ENCODE measurements at places on chromosomes 3 and 15.

DNA sequence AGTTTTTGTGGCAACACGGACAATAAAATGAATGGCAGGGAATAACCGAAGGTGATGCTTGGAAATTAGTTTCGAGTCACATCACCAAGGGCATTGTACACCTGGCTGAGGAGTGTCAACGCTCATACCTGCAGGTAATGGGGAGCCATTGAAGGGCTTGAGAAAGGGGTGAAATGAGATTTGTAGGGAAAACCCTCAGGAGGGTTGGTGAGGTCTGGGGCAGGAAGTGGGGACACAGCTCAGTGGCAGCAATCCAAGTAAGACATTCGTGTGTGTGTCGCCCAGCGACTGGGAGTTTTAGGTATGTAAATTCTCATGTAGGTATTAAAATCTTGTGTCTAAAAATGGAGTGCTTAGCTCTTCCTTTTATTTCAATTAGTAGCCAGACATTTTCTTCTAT is 14.3 kb downstream of the PARP14 start:
- no peak for DNase-seq

DNA sequence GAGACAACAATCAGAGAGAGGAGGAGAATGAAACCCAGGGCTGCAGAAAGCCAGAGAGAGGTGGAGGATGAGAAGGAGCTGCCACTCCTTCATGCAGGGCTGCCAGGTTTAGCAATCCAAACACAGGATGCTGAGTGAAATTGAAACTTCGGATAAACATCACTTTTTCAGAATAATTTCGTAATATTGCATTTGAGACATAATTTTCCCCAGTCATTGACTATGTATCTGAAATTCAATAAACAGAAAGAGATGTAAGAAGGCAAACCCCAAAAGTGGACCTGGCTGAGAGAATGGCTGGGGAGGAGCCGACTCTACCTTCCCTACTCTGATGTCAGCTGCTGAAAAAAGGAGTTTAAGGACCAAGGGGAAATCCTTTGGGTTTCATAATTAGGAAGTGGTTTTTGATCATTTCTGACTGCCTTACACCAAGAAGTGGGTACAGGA is 33.8 kb downstream of the SLC9A9 start:
- DNase-seq, result no peak

- peak; percentile 5 for DNase-seq
These were observed 842 bp downstream of the PCCB start for GRCh38 chr3:136250903-136251460.

- DNase-seq, result no peak
These were observed 69.5 kb downstream of the TIPARP start for GRCh38 chr3:156743859-156744258.

DNA sequence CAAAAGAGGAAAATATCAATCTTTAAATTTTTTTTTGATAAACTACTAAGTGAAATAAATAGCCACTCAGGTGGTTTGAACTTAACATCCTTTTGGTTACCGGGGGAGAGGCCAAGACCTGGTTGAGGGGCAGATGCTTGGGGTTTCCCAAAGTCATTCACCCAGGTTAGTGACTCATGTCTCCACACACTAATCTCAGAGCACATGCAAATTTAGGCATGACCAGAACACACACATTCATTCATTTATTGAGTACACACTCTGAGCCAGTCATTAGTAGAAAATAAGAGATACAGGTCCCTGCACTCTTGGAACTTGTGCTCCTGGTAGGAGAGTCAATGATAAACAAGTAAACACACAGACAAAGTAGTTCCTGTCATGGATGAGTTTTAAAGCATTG is 7.3 kb downstream of the ILDR1 start:
- no peak for DNase-seq

- DNase-seq, result no peak
These were observed 339.7 kb downstream of the NLGN1 start for GRCh38 chr3:173737167-173737808.

DNA sequence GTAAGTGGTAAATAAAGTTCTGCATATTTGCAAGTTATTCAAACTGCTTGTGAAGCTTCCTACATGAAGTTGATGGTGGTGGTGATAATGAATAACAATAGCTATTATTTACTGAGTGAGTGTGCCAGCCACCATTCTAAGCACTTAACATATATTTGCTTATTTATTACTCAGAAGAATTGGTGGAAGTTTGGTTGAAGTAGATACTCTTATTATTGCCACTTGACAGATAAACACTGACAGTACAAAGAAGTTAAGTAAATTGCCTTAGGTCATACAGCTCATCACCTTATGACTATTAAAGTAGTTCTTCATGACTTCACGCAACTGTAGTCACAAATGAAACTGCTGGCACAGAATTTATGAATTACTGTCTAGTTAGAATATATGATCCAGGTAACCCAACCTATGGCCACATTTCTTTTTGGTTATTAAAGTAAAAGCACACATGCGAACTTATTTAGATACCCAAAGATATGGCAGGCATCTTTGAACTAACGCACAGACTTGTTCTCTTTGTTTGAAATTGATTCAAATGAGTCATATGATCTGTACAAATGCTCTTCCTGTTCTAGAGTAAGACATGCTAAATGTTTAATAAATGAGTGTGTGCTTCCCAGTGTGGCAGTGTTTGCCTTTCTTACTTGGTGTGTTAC is 99.8 kb upstream of the NR2F2 start:
- DNase-seq, result no peak

DNA sequence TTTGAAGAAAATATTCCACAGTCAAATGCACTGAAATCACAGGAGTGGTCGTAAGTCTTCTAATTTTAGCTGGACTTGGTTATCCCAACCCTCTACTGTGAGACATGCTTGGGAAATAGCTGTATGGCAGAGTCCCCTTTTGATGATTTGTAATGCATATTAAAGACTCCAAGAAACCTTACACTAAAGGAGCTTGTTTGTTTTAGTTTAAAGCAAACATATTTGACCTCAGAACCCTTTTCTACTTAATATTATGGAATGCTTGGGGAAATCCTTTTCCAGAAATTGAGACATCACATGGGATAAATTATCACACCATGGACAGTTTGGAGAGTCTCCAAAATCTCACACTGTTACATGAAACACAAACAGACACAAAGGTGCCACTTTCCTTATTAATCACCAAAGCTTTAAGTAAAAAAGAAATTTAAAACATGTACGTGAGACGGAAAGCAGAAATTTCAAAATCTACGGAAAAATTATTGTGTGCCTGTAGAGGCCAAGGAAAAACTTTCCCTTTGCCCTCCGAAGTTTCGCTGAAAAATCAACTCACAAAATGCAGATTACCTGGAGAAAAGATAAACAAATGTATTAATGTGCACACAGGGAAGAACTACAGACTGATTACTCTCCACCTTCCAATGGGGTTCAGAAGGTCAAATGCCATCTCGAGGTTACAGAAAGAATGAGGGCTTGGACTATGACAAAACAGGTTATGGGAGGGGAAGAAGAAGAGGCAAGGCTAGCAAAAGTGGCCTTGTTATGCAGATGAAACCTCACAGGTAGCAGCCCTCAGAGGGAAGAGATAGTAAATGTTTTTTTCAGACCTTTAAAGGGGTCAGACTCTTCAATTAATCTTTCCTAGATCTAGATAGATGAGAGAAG is 7.0 kb upstream of the CPB1 start:
- no peak for DNase-seq

- DNase-seq, result no peak
These were observed 67.3 kb downstream of the DNAJB8 start for GRCh38 chr3:128399221-128399915.

DNA sequence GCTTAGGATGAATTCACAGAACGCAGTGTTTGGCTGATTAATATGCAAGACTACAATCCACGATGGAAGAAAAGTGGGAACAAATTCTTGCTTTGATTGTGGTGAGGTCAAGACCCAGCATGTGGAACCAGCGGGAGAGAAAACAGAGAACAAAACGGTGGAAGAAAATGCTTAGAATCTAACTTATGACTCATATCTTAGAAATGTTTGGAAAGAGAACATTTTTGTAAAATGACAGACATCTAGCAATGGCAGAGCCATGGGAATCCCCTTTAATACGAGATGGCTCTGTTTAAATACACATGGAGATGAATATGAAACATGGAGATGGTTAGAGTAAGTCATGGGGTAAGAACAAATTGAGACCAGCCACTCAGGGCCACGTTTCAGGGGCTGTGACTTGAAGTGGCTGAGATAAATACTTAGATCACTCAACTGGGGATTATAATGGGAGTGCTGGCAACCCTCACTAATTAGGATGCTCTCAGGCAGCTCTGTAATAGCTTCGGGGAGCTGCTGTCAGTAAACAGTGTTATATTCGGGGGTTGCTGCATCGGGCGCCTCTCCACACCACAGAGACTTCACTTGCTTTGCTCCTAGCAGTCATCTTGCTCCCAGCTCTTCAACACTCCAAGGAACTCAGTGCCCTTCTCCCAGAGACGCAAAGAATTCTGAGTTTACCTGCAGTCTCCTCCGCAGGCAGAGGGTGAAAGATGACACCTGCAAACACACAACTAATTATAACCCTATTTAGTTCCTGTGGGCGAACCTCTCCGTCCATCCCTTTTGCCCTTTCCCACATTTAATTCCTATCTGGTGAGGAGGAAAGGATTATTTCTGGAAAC is 68.0 kb upstream of the ONECUT1 start:
- DNase-seq, result no peak

DNA sequence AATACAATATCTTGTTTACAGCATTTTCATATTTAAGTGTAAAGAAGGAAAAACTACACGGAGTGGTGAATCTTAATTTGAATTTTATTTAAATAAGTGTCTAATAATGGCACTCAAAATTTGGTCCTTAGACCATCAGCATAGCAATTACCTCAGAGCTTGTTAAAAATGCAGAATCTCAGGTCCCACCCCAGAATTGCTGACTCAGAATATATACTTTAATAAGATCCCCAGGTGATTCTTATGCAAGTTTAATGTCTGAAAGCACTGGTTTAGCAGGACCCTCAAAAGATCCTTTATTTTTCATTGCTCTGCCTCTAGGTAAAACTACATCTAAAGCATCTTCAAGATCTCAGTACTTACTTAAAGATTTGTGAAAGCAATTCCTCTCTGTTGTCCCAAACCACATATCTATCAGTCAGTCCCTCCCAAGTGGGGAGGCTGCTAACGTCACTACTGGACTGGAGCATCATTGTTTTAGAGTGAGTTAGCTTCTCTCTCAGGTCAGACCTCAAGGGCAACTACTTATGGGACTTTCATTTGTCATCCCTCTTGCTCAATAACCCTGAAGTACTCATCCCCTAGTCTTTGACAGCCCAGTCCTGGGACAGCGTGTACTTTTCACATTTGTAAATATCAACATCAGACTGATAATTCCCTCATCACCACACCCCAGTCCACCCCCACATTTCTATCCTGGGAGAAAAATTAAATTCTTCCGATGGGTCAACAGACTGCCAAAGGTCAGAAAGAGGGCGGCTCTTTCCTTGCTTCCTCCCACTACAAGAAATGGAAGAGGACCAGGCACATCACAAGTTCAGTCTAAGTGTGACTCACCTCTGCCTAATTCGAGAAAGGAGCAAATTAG is 76.7 kb downstream of the CBLB start:
- DNase-seq, result no peak

GRCh38 chr3:172476347-172476746 is 28.1 kb upstream of the GHSR start:
- no peak for DNase-seq

GRCh38 chr3:151620071-151620470 is 113.7 kb upstream of the AADACL2 start:
- no peak for DNase-seq

DNA sequence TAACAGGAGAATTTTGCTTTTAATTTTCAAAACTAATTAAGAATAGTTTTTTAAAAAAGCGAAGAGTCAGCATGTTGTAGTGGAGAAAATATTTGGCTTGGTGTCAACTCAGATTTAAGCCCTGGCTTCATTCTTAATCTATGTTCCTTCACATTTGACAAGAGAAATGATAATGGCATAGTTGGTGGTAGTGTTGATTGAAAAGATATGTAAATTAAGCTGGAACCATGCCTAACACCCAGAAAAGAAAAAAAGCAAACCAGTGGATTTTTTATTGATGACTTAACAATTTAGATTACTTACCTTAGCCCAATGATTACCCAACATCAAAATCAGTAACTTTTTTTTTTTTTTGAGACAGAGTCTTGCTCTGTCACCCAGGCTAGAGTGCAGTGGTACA is 27.4 kb downstream of the TCAIM start:
- no peak for DNase-seq

DNA sequence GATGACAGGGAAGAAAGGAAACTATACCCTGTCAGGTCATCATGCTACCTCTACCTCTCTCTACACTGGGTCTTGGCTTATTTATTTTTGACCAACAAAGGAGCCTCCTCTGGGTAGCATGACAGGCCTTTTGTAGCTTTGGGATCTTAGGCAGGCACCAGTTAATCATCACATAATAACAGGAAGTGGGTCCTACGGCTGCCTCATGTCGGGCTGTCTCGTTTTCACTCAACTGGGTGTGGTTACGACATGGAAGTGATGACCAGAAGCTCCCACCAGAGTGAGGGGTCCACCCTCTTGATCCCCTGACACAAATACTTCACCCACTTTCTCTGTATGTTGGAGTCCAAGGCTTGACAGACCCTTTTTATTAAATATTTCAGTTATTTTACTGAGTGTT is 105.3 kb downstream of the CD47 start:
- DNase-seq, result peak; percentile 8

DNA sequence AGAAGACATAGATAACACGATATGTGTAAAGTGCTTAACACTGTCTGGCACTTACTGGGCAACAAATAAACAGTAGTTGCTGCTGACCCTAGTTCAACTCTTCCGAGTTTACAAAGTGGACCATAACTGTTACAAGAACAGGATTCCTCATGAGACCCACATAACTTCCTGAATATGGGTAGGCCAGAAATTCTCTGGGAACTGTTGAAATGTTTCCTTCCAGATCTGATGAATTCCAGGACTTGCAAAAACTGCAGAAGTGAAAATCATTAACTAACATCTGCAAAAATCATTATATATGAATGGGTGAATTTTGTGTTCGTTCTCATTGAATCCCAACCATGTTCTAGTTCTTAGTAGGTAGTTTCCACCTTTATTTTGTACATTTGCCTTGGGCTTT is 181.7 kb upstream of the MME start:
- no peak for DNase-seq

DNA sequence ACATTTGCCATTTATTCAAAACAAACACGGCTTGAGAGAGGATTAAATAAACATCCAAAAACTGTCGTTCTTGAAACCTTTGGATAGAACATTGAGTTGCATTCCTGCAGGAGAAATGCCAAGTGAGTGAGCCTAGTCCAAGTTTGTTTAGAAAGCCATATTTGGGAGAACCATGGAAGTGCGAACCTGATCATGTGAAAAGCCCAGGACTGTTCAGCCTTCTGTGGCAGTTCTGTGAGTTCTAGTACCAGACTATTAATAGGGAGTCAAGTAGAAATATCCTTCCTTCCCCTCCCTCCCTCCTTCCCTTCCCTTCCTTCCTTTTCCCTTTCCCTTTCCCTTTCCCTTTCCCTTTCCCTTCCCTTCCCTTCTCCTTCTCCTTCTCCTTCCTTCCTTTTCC is 470.4 kb downstream of the LPP start:
- DNase-seq, result no peak

GRCh38 chr3:52121813-52122212 is 32.4 kb downstream of the POC1A start:
- DNase-seq, result no peak

Measured in activated gamma-delta T cell treated with Interleukin-2 at 50 U/mL for 16 hours (primary cell).